HL-60 (cell line): ENCODE measurements at places on chromosomes 2 and 18.

DNA sequence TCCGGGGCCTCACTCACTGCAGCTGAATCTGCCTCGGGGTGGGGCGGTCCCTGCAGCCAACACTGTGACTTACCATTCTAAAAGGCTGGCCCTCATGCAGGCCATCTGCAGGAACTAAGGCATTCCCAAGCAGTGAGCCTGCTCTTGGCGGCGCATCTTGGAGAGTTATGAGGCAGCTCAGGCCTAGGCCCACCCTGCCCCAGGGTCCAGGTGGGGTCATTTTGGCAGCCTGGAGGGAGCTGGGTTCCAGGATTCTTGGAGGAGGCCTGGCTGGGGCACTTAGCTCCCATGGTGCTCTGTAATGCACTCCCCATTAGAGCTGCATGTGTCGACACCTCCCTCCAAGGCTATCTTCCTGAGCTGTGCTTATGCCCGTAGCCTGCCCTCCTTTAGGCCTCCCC, 14.8 kb upstream of the BIN1 start:
- no peak for DNase-seq

- no peak for DNase-seq
These were observed 95.6 kb downstream of the NDUFA10 start for GRCh38 chr2:239929504-239929903.

DNA sequence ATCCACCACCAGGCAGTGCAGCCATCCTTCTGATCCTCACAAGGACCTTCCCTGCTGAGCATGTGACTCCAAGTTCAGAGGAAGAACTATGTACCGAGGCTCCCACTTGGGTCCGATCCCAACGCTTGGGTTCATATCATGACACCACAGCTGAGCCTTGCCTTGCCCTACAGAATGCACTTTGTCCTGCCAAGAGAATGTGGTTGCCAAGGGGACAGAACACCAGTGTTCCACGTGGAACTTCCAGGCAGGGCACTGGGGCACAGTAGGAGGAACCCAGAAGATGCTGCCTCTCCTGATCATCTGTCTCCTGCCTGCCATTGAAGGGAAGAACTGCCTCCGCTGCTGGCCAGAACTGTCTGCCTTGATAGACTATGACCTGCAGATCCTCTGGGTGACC, at the start of gene TEX51:
Gene TEX51 (plus strand): TSS at position 255 of the 400 bp plus-strand sequence. CDS start 29 bp downstream, at position 284.
- no peak for DNase-seq

GRCh38 chr2:26568076-26568890, 72.9 kb downstream of the CIB4 start:
- no peak for DNase-seq

DNA sequence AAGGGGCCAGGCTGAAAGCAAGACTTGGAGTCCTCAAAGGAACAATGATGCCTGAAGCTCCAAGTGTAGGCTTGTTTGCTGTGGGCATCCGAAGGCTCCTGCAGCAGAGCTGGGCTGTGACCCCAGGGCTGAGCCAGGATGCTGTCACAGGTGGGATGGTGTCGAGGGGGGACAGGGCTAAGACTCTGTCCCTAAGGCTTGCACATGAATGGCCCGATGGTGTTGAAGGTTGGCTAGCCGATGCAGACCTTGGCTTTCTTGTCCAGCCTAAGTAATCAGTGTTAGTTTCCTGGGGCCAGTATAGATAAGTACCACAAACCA, 251.0 kb downstream of the NDUFA10 start:
- no peak for DNase-seq

DNA sequence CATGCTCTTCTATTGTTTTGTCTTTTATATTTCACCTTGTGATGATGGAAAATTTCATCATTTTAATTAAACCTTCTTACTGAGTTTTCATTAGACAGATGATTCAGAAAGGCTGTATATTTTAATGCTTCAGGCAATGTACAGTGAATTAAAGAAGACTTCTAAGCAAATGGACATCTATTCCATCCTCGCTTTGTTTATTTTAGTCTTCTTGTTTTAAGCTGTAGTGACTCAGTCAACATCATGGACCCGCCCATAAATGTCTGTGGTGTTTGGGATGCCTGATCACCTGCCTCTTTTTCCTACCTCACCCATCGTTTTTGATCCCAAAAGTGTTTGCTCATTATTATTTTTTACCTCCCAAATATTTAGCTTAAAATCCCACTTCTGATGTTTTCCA, 43.1 kb downstream of the KYNU start:
- no peak for DNase-seq
